ENCODE measurements at places on chromosomes 6 and 20.
A peak's percentile ranks its signal among the peaks of the same experiment; 100 is the strongest.

GRCh38 chr20:41047975-41048305 is 19.3 kb downstream of the TOP1 start:
- no peak for DNase-seq

GRCh38 chr6:116190550-116190949 is 63.3 kb downstream of the TSPYL4 start:
- no peak for DNase-seq

GRCh38 chr20:5074232-5074674 is 45.5 kb downstream of the PCNA start:
- DNase-seq, result no peak

GRCh38 chr6:101069191-101069795 is 188.2 kb upstream of the ASCC3 start:
- no peak for DNase-seq

DNA sequence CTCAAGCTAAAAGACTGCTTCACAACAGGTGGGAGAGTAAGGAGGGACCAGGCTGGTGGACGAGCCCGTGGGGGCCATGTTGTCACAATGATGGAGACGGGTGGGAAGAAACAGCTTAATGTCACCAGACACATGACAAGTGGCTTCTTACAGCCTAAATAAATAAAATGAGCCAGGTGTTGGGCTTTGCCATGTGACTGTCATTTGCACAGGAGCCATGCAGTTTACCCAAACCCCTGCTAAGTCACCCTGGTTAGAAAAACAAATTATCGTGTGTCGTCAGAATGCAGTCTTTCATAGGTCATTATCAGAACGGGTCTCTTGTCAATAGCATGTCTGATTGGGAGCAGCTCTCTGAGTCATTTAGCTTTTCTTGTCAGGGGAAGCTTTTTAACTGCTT is 18.5 kb downstream of the BTBD3 start:
- DNase-seq, result no peak

DNA sequence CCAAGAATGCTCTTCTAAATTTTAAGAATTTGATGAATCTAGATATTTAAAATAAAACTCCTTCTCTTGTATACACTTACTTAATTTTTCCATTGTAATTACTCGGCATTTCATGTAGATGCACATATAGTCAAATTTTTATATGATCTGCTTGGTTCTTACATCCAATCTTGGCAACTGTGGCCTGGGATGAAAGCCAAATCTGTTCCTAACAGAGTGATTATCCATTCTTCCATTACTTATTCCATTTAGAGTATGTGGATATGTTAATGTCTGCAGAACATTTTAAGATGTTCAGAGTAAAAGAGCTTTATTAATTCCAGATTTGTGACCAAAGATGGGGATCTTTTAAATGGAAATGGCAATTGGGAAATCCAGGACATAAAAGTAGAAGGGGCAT is 144.1 kb upstream of the PDE7B start:
- DNase-seq, result no peak

- DNase-seq, result no peak
Measured at GRCh38 chr6:133353061-133353460, 111.9 kb downstream of the EYA4 start.

DNA sequence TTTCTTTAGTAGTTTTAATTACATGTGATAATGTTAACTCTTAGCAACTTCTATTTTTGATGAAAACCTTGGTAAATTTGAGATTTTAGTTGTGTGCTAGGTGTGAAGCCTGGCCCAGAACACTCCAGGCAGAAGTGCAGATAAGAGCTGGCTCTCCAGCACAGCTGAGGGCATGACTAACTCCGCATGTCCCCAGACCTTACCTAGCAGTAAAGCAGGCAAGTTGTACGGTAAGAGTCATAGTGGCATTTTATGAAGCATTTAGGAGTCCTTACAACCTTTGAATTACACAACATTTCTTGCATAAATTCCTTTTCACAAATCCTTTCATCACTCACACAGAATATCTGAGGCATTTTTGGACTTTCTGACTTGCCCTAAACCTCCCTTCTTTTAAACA is 67.2 kb downstream of the OPRM1 start:
- no peak for DNase-seq

- DNase-seq, result no peak
Measured at GRCh38 chr6:40845553-40845952, 193.5 kb downstream of the UNC5CL start.

GRCh38 chr20:10540636-10541493 is 105.8 kb downstream of the SLX4IP start:
- DNase-seq, result no peak

DNA sequence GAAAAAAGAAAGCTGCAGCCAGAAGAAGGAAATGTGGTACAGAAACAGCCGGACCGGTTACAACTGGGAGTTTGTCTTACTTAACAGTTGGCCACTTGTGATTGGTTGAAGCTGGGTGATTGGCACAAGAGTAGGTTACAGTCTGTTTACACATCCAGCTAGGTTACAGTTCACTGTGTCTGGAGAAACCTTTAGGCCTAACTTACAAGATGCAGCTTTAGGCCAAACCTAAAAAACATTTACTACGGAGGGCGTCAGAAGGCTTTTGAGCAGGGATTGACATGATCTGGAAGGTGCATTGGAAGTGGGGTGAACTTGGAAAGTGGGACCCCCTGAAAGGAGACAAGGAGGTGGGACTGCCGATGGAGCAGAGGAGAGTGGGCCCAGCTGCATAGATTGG is 122.3 kb downstream of the BANF2 start:
- DNase-seq, result no peak

DNA sequence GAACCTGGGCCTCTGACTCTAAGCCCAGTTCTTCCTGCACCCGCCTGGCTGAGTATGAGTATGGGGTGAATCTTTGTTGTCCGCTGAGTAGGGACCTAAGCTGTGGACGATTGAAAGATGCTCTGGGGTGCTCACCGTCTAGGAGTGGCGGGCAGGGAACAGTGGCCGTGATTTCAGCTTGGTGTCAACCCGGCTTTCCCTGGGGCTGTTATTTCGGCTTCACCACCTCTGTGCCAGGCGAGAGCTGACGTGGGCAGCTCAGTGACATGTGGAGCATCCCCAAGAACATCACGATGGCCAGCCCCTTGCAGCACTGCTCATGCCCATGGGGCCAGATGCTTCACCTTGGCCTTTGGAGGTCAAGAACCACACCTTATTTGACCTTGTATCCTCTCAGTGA is 102.6 kb downstream of the TOX2 start:
- DNase-seq, result peak; percentile 57

All from RWPE2 (cell line).